Activated T-helper 1 cell treated with Interleukin-2 at 50 U/mL for 16 hours (primary cell): ENCODE measurements at places on chromosomes 4 and X.

GRCh38 chr4:26476545-26476944, 13.7 kb downstream of the CCKAR start:
- no peak for DNase-seq

DNA sequence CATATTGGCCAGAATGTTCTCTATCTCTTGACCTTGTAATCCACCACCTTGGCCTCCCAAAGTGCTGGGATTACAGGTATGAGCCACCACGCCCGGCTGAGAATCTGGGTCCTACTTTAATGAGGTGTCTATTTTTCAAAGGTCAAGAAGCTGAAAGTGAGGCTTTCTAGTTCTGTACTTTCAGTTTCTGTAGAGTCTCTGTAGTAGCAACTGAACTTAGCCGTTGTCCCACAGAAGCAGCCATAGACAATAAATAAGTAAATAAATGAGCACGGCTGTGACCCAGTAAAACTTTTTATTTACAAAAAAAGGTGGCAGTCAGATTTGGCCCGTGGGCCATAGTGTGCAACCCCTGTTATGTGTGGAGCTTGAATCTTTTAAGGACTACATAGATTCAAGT, 92.0 kb downstream of the FNIP2 start:
- DNase-seq, result no peak

DNA sequence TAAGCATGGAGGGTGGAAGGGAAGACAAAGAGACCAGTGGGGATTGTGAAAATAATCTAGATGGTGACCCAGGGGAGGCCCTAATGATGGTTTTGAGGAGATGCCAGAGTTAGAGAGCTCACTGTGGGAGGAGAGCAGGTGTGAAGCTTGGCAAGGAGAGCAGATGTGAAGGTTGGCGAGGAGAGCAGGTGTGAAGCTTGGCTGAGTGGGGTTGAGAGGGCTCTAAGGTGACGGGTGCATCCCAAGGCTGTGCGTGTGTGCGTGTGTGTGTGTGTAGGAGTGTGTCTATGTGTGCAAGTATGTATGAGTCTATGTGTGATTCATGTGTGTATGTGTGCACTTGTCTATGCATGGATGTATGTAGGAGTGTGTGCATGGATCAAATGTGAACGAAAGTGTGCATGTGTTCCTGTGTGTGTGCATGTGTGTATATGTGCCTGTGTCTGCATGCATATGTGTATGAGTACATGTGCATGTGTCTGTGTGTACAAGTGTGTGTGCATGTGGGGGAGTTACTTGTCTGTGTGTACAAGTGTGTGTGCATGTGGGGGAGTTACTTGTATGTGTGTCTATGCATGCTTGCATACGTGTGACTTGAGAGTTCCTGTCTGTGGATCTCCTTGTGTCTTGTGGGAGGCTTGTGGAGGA, 72.0 kb downstream of the EVC start:
- DNase-seq, result no peak

- DNase-seq, result peak; percentile 29
These were observed 25.4 kb upstream of the TNIP3 start for GRCh38 chr4:121189326-121190215.

GRCh38 chr4:108181704-108182103, 13.0 kb upstream of the LEF1 start:
- no peak for DNase-seq

DNA sequence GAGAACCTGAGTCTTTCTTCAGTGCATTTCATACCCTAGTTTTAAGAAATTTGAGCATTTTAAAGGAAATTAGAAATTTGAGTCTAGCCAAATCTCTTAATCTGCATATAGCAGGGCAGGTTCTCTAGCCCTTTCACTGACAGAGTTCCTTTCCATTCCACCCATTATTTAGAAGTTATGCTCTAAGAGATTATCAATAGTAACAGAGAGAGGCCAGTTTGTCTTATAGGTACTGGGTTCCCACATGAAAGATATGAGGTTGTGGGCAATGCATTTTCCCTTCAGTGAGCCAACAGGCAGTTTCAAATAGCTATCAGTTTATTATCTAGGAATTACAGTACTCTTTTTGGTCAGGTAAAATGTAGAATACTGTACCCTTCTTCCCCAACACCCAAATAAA, 7.3 kb upstream of the GALNT7 start:
- DNase-seq, result no peak

DNA sequence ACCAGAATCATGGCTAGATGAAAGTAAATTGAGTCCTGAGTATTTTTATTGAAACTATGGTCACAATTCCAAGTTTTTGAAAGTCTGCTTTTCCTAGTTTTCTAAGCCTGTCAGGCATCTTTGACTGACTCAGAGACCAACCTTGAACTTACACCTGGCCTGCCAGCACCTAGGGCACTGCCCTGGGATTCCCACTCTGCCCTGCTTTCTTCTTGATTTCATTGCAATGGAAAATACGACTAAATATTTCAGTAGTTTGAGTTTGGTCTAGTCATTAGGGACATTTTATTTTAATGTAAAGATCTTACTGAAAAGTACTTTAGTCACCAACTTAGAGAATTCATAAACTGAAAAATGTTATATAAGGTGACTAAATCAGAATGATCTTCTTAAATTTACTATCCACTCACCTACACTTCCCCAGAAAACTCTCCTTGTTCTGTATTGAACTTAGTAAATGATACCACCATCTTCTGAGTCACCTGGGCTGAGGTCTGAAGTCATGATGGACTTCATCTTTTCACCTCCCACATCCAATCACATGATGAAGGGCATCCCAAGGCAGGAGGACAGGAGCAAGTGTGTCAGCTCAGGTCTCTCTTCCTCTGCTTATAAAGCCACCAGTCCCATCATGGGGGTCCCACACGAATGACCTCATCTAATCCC, 11.6 kb upstream of the PYURF start:
- DNase-seq, result no peak

DNA sequence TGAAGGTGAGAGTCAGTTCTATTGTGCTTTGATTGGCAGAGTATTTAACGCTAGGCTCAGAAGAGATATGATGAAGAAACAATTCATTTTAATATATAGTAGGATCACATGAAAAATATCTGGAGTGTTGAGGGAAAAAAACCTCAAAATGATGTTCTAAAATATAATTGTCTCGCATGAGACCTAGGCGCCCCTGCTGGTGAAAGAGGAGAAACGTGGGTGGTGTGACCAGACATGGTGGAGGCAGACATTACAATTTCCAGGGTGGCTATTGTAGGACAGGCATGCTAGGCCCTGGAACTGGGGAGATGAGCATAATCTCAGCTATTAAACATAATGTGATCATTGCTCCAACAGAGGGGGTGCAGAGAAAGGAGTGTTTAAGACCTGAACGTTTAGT, 210.0 kb downstream of the HS3ST1 start:
- DNase-seq, result no peak

DNA sequence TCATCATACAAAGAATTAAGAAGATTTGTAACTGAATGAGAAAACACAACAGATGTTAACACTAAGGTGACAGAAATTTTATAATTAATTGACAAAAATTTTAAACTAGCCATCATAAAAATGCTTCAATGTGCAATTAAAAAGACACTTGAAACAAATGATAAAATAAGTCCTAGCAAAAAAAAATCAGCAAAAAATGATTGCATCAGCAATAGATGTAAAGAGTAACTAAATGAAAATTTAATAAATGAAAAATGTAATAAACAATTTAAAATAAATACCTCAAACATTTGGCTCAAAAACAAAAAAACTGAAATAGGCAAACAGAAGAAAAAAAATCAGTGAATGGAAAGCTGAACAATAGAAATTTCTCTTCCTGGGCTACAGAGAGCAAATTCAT, 380.7 kb upstream of the GALNTL6 start:
- DNase-seq, result no peak

GRCh38 chr4:37873386-37873785, 17.5 kb upstream of the TBC1D1 start:
- DNase-seq, result no peak

GRCh38 chr4:118282692-118283091, 70.1 kb downstream of the PRSS12 start:
- DNase-seq, result no peak
